Colonic mucosa (tissue), 4 donors: ENCODE measurements at places on chromosomes 16 and 17. TPM values are rescaled to one million over a fixed set of nuclear protein-coding genes. Genes with fewer than 3 reads are reported as not detected.

DNA sequence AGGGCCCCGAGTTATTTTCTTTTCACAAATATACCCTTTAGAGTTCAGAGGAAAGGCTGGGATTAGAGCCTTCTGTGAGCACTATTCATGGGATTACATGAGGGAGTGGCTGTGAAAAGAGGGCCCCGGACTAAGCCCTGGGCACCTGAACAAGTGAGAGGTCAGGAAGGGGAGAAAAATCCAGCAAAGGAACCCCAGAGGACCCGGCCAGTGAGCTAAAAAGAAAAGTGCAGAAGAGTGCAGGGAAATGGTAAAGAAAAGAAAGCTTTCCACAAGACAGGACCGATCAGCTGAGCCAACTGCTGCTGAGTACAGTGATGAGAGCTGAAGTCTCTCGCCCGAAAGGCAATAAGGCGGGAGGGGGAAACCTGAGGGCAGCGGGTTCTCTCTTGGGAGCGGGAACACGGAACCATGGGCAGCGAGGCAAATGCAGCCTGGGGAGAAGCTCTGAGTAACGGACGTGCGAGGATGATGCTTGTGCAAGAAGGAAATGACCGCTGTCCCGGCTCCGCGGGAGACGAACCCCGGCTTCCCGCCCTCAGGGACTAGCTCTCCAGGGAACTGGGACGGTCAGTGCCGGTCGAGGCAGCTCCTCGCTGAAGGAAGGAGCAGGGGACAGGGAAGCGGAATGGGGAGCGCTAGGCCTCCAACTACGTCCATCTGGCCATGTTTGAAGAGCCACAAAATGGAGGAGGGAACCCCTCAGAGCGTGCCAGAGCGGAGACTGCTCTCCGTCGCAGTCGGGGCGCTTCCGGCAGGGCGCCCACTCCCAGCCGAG, 665 bp upstream of the ALDH3A2 start:
- H3K27me3 ChIP-seq = no peaks in the 10 kb centered on the region
- H3K27ac ChIP-seq = peak overlapping the region; percentile 87
- H3K4me1 ChIP-seq = peaks cover 13% of the 10 kb centered on the region

- H3K27ac ChIP-seq = no peak overlapping the region
- no peaks in the 10 kb centered on the region for H3K4me1 ChIP-seq
- no peaks in the 10 kb centered on the region for H3K27me3 ChIP-seq
- no peak for DNase-seq
Measured at GRCh38 chr17:45729294-45729907, 54.7 kb upstream of the CRHR1 start.

- no peaks in the 10 kb centered on the region for H3K27me3 ChIP-seq
- H3K4me3 ChIP-seq = no peak overlapping the region
- no peaks in the 10 kb centered on the region for H3K4me1 ChIP-seq
- no peaks in the 10 kb centered on the region for H3K36me3 ChIP-seq
Measured at GRCh38 chr16:56910654-56911539, 21.0 kb upstream of the HERPUD1 start.

GRCh38 chr16:88747588-88748301, 37.3 kb downstream of the PIEZO1 start:
- H3K4me3 ChIP-seq = no peak overlapping the region
- no peaks in the 10 kb centered on the region for H3K36me3 ChIP-seq
- H3K27ac ChIP-seq = no peak overlapping the region

Gene RPL38
- total RNA-seq = 795 TPM

DNA sequence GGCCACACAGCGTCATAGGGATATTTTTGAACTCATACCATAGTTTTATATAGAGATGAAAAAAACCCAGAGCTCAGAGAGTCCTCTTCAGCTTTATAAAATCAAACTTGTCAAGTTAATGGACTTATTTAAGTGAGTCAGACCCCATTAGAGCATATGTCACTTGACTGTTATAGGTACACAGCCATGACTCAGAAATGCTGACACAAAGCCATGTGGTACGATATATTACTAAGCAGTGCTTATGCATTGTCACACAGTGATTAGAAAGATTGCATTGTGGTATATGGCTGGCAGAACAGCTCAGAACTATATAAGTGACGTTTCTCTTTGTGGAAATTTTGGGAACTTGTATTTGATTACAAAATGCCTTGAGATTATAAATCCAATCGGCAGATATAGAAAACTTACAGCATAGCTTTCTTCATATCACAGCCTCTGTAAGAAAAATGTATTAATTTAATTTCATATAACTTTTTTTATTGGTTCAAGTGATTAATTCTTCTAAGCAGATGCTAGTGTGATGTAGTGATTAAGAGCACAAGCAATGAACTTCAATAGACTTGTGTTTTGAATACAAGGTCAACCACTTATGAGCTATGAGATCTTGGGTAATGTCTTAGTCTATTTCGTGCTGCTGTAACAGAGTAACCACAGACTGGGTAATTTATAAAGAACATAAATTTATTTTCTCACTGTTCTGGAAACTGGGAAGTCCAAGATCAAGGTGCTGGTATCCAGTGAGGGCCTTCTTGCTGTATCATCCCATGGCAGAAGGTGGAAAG, 25.8 kb upstream of the GINS3 start:
- no peak for DNase-seq
- H3K4me1 ChIP-seq = no peaks in the 10 kb centered on the region
- no peak overlapping the region for H3K27ac ChIP-seq
- no peaks in the 10 kb centered on the region for H3K36me3 ChIP-seq
- no peak overlapping the region for H3K4me3 ChIP-seq
- H3K27me3 ChIP-seq = no peaks in the 10 kb centered on the region

Gene GNG13
- not detected for total RNA-seq

DNA sequence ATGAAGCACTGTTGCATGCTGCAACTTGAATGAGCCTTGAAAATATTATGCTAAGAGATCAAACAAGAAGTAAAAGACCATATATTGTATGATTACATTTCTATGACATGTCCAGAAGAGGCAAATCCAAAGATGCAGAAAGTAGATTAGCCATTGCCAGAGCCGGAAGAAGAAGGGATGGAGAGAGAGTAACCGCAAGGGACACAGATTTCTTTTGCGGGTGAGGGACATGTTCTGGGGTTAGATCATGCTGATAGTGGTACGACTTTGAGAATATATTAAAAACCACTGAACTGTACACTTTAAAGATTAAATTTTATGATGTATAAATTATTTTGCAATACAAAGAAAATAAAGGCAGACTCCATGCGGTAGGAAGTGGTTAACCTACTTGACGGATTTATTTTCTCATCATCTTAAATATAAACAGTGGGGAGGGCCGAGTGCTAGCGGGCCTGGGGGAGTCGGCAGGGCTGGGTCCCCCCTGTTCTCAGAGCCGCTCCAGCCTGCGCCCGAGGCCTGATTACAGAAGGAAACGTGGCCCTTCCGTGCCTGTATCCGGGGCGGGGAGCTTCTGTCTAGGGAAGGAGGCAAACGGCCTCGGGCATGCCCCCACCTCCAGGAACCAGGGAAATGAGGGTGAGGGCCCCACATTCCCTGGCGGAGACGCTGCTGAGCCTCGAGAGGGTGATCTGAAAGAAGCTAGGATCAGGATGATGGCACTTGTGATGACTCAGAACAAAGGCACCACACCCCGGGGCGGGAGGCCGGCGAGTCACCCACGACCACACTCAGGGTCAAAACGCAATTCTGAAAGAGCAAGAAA, 48.0 kb downstream of the SHCBP1 start:
- no peaks in the 10 kb centered on the region for H3K36me3 ChIP-seq
- no peak overlapping the region for H3K4me3 ChIP-seq
- H3K27ac ChIP-seq = no peak overlapping the region
- H3K27me3 ChIP-seq = no peaks in the 10 kb centered on the region

Gene JPH3
- 0.42 TPM for total RNA-seq

Gene ERBB2
- 153 TPM for total RNA-seq

- no peaks in the 10 kb centered on the region for H3K36me3 ChIP-seq
- no peaks in the 10 kb centered on the region for H3K27me3 ChIP-seq
- peaks cover 7% of the 10 kb centered on the region for H3K4me1 ChIP-seq
- H3K27ac ChIP-seq = no peak overlapping the region
- DNase-seq = no peak
Measured at GRCh38 chr17:47273245-47273644, 19.6 kb downstream of the ITGB3 start.

Gene ACOX1
- total RNA-seq = 110 TPM

- H3K36me3 ChIP-seq = no peaks in the 10 kb centered on the region
- H3K27me3 ChIP-seq = no peaks in the 10 kb centered on the region
- no peak overlapping the region for H3K4me3 ChIP-seq
Measured at GRCh38 chr17:62648956-62649294, 21.5 kb downstream of the MRC2 start.

GRCh38 chr17:42659079-42659931, at the start of gene TUBG2:
Gene TUBG2, plus strand, starts transcription at chr17:42659284. Its CDS starts 220 bp downstream, at chr17:42659504.
- H3K27ac ChIP-seq = peak within 1 kb of the TSS; percentile 18
- no peaks in the 10 kb centered on the region for H3K27me3 ChIP-seq
- DNase-seq = peak; percentile 86
- no peaks in the 10 kb centered on the region for H3K4me1 ChIP-seq

DNA sequence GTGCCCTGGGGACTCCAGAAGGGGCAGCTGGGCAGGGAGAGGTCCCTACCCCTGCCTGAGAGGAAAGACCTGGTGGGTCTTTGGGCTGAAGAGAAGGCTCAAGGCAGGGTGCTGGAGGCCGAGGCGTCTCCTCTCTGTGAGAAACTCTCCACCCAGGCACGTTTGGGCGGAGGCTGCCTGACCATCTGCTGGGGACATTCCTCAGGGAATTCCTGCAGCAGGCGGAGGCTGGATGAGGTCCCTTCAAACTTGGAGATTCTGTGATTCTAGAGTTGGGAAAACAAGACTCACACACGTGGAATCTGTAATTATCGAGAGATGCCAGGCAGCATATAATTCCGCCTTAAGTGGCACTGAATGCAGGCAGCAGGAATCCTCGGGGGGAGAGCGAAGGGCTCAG, 21.1 kb upstream of the PHF12 start:
- no peaks in the 10 kb centered on the region for H3K27me3 ChIP-seq
- no peak overlapping the region for H3K27ac ChIP-seq
- H3K4me3 ChIP-seq = no peak overlapping the region
- no peak for DNase-seq
- no peaks in the 10 kb centered on the region for H3K36me3 ChIP-seq
- H3K4me1 ChIP-seq = no peaks in the 10 kb centered on the region

Gene ITGA2B
- total RNA-seq = 0.69 TPM

Gene HNF1B
- total RNA-seq = 34.8 TPM

DNA sequence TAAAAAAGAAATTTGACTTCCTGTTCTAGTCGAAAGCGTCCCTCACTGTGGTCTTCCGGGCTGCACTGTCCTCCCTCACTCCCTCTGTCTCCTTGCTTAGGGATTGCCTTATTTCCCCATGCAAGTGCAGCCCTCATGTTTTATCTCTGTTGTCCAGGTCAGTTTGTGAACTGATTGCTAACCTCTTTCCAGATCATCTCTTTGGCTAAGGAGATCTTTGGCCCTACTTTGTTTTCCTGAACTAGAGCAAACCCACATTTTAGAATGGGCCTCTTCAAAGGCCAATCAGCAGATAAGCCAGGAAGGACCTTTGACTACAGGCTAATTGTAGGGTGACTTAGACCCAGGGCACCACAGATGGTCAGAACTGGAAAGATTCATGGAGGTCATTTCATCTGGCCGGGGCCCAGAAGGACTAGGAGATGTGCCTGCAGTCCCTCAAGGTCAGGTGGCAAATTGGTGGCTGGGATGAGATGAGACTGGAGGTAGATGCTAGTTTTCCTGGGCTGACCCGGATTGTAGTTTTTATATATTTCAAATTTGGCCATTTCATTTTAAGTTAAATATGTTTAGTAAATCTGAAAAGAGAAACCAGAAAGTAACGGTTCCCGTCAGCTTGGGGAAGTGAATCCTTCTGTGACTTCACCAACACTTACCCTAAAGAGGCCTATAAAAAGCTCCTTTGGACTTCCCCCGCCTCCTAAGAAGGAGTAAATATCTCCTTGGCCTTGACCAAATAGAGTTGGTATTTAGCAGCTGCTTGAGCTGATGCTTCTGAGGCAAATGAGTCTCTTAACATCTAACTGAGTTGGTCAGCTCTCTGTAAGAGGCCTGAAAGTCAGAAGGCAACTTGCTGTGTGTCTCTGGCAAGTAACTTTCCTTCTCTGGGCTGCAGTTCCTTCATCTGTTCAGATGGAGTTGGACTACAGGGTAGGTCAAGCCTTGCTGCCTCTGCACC, 6.2 kb upstream of the SLC25A19 start:
- DNase-seq = no peak
- H3K4me1 ChIP-seq = no peaks in the 10 kb centered on the region
- H3K27ac ChIP-seq = peak overlapping the region; percentile 83
- H3K36me3 ChIP-seq = no peaks in the 10 kb centered on the region
- H3K4me3 ChIP-seq = no peak overlapping the region

Gene ATP1B2
- total RNA-seq = 1.4 TPM

GRCh38 chr16:88804552-88805339, 1.2 kb downstream of the CDT1 start:
- no peaks in the 10 kb centered on the region for H3K36me3 ChIP-seq
- no peak overlapping the region for H3K27ac ChIP-seq
- H3K4me1 ChIP-seq = peaks cover 9% of the 10 kb centered on the region
- no peaks in the 10 kb centered on the region for H3K27me3 ChIP-seq
- peak; percentile 69 for DNase-seq

DNA sequence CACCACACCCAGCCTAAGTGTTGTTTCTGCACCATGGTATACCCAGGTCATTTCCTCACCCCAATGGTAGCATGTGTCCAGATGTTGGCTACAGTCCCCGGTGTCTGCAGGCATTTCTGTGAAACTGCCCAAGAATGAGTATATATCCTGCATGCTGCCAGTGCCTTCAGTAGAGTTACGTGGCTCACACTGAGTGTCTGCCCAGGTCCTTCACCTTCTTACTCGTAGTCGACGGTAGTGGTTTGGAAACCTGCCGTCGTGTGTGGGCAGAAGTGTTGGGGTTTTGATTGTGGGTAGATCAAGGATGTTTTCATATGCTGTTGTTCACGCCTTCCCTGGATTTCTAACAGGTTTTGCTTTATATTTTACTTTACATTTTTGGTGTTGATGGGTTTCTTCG, 16.8 kb downstream of the TCF25 start:
- no peak overlapping the region for H3K4me3 ChIP-seq
- no peaks in the 10 kb centered on the region for H3K27me3 ChIP-seq
- H3K27ac ChIP-seq = no peak overlapping the region
- H3K4me1 ChIP-seq = no peaks in the 10 kb centered on the region
- H3K36me3 ChIP-seq = peaks cover 25% of the 10 kb centered on the region

- no peak overlapping the region for H3K27ac ChIP-seq
- no peaks in the 10 kb centered on the region for H3K36me3 ChIP-seq
- no peak overlapping the region for H3K4me3 ChIP-seq
- H3K4me1 ChIP-seq = peaks cover 28% of the 10 kb centered on the region
- DNase-seq = no peak
- H3K27me3 ChIP-seq = no peaks in the 10 kb centered on the region
Measured at GRCh38 chr17:77317091-77317750, 176.5 kb downstream of the SEC14L1 start.

- H3K4me1 ChIP-seq = no peaks in the 10 kb centered on the region
- H3K4me3 ChIP-seq = no peak overlapping the region
- H3K36me3 ChIP-seq = peaks cover 26% of the 10 kb centered on the region
Measured at GRCh38 chr17:48930435-48930873, 14.2 kb downstream of the SNF8 start.

Gene MGAT5B
- total RNA-seq = 0.27 TPM

Gene EPOP
- total RNA-seq = 1.8 TPM

Gene CRYM
- total RNA-seq = 10.4 TPM

GRCh38 chr16:852451-853185, 52.1 kb upstream of the GNG13 start:
- H3K4me3 ChIP-seq = no peak overlapping the region
- no peaks in the 10 kb centered on the region for H3K4me1 ChIP-seq
- H3K36me3 ChIP-seq = no peaks in the 10 kb centered on the region
- no peaks in the 10 kb centered on the region for H3K27me3 ChIP-seq
- H3K27ac ChIP-seq = no peak overlapping the region
- no peak for DNase-seq

Gene CLEC18B
- total RNA-seq = 1.9 TPM

Gene WNT9B
- total RNA-seq = not detected

- H3K36me3 ChIP-seq = no peaks in the 10 kb centered on the region
- no peak overlapping the region for H3K27ac ChIP-seq
- H3K4me3 ChIP-seq = no peak overlapping the region
- DNase-seq = no peak
- no peaks in the 10 kb centered on the region for H3K4me1 ChIP-seq
- H3K27me3 ChIP-seq = no peaks in the 10 kb centered on the region
Measured at GRCh38 chr16:68402748-68403040, 45.6 kb downstream of the SMPD3 start.
